ENCODE measurements at places on chromosomes 4 and X.
A peak's percentile ranks its signal among the peaks of the same experiment; 100 is the strongest.

GRCh38 chr4:152398060-152398459 is 137.8 kb downstream of the FBXW7 start:
- DNase-seq: peak; percentile 28

DNA sequence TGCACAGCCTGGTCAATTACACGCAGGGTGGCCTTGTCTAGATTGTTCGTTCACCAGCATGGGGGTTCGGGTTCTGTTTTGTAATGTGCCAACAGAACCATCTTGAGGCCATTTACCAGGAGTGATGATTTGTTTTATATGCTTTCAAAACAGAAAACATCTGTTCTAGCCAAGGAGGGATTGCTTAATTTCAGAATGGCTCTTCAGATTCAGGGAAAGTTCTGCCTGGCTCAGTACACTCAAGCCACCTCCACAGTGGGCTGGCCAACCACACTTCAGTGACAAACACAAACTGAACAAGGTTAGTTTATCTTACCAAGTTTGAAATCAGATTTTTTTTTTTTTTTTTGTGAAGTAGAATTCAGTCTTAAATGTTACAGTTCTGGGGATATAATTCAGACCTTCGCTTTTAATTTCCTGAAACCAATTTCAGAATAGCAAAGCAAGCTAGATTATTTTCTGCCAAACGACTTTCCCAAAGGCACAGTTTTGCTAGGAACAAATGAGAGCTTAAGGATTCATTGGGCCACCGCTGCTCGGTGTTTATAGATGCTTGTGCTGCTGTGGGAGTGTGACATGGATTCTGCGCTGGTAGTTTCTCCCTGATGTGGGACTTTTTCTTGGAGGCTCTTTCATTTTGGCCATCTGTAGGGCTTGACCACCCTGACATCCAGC is 23.4 kb downstream of the SMS start:
- DNase-seq: no peak

- DNase-seq: no peak
These were observed 958.6 kb downstream of the STIM2 start for GRCh38 chr4:27819246-27819645.

GRCh38 chr4:164287173-164287572 is 466.8 kb upstream of the SMIM31 start:
- DNase-seq: no peak

GRCh38 chr4:1910643-1911042 is 39.5 kb downstream of the NSD2 start:
- peak; percentile 26 for DNase-seq

GRCh38 chrX:38347136-38347535 is 5.3 kb upstream of the OTC start:
- DNase-seq: peak; percentile 85

Measured in suppressor macrophage treated with lipopolysaccharide for 4 hours (primary cell).